ENCODE measurements at places on chromosomes 2 and 18.
A peak's percentile ranks its signal among the peaks of the same experiment; 100 is the strongest.

DNA sequence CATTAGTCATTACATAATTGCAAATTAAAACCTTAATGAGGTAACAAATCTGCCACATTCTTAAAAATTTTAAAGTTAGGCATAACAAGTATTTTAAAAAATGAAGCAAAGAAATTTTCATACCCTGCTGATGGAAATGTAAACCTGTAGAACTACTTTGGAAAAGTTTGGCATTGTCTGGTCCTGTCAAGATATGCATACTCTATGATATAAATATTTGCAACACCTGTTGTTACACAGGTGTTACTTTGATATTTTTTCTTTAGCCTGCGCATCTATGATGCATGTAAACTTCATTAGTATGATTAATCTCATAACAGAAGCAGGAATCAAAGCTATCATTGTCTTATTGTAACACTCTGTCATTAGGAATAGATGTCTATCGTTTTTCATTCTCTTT is 634.3 kb downstream of the TRIB2 start:
- no peak for DNase-seq

GRCh38 chr2:163573652-163574051 is 162.2 kb downstream of the FIGN start:
- no peak for DNase-seq

GRCh38 chr2:165637396-165637795 is 156.7 kb downstream of the GALNT3 start:
- no peak for DNase-seq

DNA sequence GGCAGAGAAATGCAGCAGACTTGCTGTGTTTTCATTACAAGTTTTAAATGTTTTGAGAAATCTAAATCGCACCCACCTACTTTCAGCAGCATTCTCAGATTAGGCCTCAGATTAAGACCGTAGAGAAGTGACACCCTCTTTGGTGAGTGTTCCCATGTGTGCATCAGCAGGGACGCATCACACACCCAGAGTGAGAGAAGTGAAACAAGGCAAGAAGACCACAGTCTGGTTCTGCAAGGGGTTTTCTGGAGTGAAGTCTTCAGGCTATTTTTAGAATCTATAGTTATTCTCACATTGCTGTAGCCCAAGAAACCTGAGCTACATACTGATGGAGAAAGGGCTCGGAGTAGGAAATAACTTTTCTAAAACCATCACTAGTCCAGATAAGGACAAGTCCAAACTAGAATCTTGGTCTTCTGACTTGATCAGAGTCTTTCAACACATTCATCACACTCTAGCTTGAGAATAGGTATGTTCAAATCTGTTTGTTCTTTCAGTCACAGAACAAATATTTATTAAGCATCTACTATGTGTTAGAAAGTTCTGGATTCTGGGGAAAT is 1216.6 kb upstream of the PIK3C3 start:
- no peak for DNase-seq

- DNase-seq: no peak
These were observed 192.8 kb upstream of the ZNF521 start for GRCh38 chr18:25544546-25545287.

GRCh38 chr18:45806226-45806625 is 19.2 kb upstream of the SIGLEC15 start:
- DNase-seq: no peak

- peak; percentile 49 for DNase-seq
These were observed 59.4 kb upstream of the SH3RF3 start for GRCh38 chr2:109069331-109070194.

- no peak for DNase-seq
These were observed 154.7 kb downstream of the RBM43 start for GRCh38 chr2:151106805-151107506.

GRCh38 chr2:112048887-112049286 is 6.2 kb upstream of the TMEM87B start:
- DNase-seq: no peak

- DNase-seq: no peak
These were observed 52.5 kb downstream of the CDH2 start for GRCh38 chr18:28124131-28125029.

DNA sequence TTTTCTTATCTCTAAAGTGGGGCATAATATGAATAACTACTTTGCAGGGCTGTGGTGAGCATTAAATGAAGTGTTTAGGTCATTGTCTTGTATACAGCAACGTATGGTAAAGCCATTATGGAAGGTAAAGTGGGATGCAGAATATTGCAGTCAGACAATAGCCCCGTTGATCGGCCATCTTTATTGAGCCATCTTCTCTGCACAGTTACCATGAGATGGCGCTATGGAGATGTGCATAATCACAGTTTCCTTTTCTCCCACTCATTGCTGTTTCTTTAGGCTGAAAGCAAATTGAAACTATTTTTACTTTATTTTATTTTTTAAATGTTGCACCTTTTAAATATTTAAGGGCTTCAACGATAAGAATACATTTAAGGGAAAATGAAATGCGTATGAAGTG is 108.9 kb downstream of the THSD7B start:
- peak; percentile 20 for DNase-seq

DNA sequence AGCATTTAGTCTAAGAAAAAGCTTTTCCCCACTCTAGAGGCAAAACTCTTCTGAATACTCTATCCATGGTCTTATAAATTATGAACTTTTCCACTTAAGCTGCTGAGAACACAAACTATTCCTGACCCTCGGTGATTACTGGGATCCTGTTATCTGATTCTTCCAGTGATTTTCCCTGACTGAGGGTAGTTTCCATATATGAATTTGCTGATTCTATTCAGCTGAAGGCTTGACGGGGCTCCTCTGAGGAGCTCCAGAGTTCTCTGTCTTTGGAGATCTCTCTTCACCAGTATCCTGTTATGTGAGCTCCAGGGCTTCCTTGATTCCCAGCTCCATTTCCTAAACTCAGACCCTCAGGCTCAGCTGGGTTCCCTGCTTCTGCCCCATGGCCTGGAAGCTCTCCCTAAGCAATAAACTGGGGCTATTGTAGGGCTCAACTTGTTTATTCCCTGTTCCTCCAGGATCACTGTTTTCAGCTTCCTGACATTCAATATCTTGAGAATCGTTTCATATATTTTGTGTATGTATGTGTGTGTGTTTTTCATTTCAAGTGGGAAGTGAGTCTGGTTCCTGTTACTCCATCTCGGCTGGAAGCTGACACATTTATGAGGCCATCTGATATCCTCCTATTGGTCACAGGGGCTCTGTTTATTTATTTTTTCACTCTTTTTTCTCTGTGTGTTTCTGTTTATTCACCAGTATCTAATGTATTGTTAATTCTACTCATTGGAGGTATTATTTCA is 78.2 kb downstream of the ARHGAP28 start:
- DNase-seq: no peak

GRCh38 chr2:226339616-226340015 is 460.0 kb downstream of the IRS1 start:
- DNase-seq: no peak

DNA sequence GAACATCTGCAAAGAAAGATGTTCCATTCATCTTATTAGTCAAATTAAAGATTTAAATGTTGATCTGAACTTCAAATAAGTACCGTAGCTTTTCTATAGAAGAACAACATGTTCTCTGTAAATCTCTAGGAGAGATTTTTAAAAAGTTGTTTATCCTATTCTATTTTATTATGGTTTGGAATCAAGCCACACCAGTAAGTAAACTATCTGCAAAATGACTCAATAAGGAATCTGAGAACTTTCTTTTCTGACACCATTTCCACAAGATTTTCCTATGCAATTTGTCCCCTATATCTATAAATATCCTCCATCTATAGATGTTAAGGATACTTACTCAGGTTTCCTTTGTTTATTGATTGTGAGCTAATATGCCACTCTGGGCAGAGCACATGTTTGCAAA is 736.6 kb downstream of the CBLN2 start:
- DNase-seq: no peak

DNA sequence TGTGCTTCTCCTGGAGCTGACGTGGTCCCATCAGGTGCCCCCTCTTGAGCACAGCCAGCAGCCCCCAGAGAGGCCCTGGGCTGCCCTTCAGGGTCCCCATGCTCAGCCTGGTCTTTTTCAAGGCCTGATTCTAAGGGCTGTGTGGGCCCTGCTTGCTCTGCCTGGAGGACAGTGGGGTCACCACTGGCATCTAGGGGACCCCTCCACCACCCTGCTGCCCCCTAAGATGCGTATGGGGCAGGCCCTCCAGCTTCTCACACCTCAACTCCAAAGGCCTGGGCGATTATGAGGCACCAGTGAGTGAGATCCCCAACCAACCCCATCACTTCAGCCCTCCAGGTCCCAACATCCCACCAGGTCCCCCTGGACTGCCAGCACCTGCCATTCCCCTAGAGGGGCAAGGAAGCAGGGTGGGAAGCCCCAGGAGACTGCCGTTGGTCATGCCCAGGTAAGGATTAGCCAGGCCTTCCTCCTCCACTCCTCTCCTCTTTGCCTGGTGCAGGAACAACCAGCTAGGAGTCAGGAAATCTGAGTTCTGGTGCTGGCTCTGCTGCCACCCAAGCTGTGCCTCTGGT is 114.4 kb downstream of the SMAD7 start:
- DNase-seq: no peak

GRCh38 chr18:477565-477964 is 22.9 kb downstream of the COLEC12 start:
- no peak for DNase-seq

- no peak for DNase-seq
These were observed 83.1 kb downstream of the SOCS6 start for GRCh38 chr18:70371908-70372307.

GRCh38 chr18:45416168-45416567 is 199.1 kb upstream of the SLC14A2 start:
- no peak for DNase-seq

- DNase-seq: no peak
These were observed 76.9 kb upstream of the AGAP1 start for GRCh38 chr2:235416858-235417499.

GRCh38 chr2:98893911-98894321 is 42.1 kb downstream of the CRACDL start:
- DNase-seq: no peak

DNA sequence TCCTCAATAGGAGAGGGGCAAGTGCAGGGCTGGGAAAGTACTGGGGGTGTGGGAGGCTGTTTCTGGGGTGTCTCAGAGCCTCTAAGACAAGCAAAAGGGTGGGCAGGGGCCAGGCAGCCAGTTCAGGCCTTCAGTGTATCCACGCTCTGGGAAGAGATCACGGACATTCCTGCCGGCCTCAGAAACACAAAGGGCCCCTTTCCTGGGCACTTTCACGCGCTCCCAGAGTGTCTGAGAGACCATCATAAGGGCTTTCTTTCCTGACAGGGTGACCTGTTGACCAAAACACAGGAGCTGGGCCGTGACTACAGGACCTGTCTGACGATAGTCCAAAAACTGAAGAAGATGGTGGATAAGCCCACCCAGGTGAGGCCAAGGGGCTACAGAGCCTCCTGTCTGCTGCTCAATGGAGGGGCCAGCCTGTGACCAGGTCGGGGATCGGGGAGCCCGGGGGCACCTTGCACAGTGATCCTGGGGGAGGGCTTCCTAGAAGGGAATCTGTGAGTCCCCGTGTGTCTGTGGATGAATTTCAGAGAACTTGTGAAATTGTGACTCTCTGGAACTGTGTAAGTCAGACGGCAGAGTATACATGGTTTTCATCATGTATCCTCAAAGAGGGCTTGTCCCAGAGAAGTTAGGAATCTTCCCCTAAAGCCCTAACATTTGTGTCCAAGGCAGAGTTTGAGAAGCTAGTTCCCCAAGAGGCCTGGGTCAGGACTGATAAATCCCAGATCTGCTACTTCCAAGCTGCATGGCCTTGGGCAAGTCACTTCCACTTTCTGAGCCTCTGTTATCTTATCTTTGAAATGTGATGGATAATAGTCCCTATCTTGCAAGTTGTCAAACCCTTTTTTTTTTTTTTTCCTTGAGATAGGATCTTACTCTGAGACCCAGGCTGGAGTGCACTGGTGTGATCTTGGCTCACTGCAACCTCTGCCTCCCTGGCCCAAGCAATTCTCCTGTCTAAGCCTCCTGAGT is 1.8 kb downstream of the GNLY start:
- no peak for DNase-seq

DNA sequence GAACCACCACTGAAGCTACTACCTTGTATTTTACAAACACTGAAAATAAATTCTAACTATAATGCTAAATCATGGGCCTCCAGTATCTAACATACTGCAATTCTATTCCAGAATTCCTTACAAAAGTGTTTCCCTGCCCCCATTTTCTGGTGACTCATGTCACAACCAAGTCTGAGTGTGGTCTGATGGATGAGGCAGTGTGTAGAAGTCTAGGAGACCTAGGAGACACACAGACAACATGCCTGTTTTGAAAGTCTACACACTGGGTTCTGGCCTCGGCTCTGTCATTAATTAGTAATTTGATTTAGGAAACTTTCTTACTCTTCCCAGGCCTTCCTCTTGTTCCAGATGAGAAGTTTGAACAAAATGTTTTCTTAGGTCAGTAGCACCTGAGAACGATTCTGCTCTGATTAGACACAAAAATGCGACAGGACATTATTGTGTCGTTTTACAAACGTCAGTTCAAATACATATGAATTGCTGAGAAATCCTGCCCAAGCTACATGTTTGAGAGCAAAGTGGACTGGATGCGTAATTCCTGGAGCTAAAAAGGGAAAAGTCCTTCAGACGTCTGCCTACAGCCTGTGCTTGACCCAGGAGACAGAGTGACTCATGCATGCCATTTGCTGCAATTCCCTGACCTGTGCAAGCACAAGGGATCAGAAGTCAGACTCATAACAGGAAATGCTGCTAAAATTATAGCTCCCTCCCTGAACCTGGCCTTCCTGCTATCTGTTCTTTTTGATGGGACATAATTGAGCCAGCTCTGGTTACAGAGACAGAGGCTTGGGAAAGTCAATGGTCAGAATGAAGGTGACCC is 494.4 kb downstream of the SOX11 start:
- DNase-seq: peak; percentile 9

GRCh38 chr18:46008531-46008930 is 41.4 kb upstream of the EPG5 start:
- no peak for DNase-seq

DNA sequence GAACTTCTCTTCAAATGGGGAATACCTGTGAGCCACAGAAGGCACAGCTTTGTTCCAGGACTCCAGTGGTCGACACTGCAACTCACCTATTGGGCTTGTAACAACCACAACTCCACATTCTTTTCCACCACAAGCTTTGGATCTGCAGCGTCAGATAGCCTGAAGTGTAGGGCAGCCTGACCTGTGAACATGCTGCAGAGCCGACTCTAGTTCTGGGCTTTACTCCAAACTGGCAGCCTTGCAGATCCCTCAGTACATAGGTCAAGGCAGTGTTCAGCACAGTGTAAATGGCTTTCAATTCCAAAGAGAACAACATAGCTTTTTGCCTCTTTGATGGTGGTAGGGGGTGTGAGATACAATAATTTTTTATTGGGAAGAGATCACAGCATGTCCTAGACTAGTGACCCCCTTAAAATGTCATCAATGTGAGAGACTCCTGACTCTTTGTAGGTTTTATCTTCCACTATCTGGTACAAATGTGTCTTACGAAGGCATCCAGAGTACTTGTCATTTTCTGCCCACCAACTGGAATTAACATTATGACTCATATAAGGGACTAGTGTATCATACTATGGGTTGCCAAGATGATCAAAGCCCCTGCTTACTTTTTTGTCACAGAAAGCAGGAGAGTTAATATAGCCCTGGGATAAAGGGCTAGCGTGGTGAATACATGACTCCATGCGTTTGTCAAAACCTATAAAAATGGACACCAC is 149.8 kb downstream of the COPS8 start:
- DNase-seq: no peak

All from NT2/D1 (cell line).